ENCODE measurements at places on chromosomes 4 and X. TPM values are rescaled to one million over a fixed set of nuclear protein-coding genes. Genes with fewer than 3 reads are reported as not detected.

GRCh38 chr4:174561560-174561959, 39.3 kb upstream of the HPGD start:
- H3K27ac ChIP-seq, result no peak overlapping the region
- H3K4me3 ChIP-seq, result no peak overlapping the region
- H3K27me3 ChIP-seq, result no peaks in the 10 kb centered on the region
- DNase-seq, result no peak

Gene ZNF518B
- total RNA-seq, result 21.7 TPM

- H3K36me3 ChIP-seq, result no peaks in the 10 kb centered on the region
- DNase-seq, result no peak
- H3K27ac ChIP-seq, result no peak overlapping the region
- no peaks in the 10 kb centered on the region for H3K4me1 ChIP-seq
Observed at GRCh38 chr4:172657081-172657480, 511.5 kb upstream of the GALNT7 start.

DNA sequence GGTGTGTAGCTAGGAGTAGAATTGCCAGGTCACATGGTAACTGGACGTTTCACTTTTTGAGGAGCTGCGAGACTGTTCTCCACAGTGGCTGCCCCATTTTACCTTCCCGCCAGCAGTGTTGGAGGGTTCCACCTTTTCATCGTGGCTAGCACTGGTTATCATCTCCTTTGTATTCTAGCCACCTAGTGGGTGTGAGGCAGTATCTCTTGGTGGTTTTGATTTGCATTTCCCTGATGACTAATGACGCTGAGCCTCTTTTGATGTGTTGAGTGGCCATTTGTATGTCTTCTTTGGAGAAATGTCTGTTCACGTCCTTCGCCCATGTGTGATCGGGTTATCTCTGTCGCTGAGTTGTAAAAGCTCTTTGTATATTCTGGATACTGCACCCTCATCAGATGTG, 10.6 kb downstream of the ABCD1 start:
- no peaks in the 10 kb centered on the region for H3K4me1 ChIP-seq
- no peak for DNase-seq
- H3K36me3 ChIP-seq, result no peaks in the 10 kb centered on the region
- no peak overlapping the region for H3K4me3 ChIP-seq
- H3K27ac ChIP-seq, result no peak overlapping the region
- H3K27me3 ChIP-seq, result no peaks in the 10 kb centered on the region

Gene SPIN2A
- total RNA-seq, result 0.31 TPM
